Fibroblast of lung (primary cell): ENCODE measurements at places on chromosomes 12 and 14.

DNA sequence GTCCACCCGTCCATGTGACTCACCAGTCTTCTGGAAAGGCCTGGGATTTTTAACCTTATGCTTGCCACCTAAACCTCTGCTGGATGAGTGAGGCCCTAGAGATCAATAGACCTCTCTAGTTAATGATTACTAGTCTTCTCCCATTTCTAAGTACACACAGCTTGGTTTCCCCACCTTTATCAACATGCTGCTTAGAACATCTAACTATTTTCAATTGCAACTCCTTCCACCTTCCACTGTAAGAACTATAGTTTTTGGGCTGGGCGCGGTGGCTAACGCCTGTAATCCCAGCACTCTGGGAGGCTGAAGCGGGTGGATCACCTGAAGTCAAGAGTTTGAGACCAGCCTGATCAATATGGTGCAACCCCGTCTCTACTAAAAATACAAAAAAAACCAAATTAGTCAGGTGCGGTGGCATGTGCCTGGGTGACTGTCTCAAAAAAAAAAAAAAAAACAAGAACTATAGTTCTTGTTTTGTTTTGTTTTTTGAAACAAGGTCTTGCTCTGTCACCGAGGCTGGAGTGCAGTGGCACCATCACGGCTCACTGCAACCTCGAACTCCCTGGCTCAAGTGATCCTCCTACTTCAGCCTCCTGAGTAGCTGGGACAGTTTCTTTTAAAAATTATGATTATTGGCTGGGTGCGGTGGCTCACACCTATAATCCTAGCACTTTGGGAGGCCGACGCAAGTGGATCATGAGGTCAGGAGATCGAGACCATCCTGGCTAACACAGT, 18.7 kb upstream of the MDM2 start:
- DNase-seq: no peak

- peak; percentile 79 for DNase-seq
Measured at GRCh38 chr12:63967358-63968145, 123.1 kb downstream of the SRGAP1 start.

DNA sequence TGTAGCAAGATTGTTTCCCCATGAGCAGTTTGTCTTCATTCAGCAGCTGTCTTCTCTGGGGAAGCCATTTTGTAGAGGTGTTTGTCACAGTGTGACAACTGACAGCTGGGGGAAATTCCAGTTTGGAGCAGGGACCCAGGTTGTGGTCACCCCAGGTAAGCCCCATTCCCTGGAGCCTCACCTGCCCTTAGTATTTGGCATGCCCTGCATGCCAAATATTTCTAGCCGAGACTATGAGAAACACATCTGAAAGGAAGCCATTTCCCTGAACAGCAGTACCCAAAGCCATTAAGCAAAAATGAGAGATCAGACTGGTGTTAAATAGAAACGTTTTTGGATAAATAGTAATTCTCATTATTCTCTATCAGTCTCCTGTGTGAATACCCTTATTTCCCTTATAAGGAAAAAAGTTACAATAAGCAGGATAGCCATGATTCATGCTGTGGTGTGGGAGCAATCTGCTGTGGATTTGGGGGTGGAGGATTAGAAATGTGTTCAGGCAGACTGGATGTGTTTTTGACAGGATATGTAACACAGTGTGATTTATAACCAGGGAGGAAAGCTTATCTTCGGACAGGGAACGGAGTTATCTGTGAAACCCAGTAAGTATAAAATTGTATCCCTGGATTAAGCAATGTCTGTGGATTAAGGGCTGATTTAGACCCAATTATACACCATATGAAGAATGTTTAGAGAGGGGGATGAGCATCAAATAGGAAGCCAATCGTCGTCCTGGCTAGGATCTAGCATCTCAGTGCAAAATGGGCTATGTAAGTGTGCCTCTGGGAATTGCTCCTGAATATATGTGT, 68.9 kb downstream of the DAD1 start:
- peak; percentile 75 for DNase-seq

DNA sequence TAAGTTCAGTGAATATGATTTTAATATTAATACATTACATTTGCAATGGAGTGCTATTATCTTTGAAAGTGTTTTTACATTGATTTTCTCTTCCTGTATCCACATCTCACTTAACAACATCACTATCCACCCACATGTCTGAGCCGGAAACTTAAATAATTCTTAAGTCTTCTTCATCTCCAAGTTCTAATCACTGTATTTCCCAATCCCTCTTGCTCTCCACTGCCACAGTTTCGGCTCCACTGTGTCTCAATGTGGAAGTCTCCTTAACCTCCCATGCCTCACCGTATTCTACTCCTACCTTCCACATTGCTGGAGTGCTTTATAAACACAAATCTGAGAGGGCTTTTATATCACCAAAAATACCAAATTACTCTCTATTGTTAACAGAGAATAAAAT, 25.3 kb downstream of the RTN1 start:
- DNase-seq: no peak

- peak; percentile 53 for DNase-seq
Measured at GRCh38 chr12:66065150-66065549, 65.4 kb downstream of the LLPH start.

- DNase-seq: no peak
Measured at GRCh38 chr14:104866451-104867370, 1.6 kb downstream of the CEP170B start.

DNA sequence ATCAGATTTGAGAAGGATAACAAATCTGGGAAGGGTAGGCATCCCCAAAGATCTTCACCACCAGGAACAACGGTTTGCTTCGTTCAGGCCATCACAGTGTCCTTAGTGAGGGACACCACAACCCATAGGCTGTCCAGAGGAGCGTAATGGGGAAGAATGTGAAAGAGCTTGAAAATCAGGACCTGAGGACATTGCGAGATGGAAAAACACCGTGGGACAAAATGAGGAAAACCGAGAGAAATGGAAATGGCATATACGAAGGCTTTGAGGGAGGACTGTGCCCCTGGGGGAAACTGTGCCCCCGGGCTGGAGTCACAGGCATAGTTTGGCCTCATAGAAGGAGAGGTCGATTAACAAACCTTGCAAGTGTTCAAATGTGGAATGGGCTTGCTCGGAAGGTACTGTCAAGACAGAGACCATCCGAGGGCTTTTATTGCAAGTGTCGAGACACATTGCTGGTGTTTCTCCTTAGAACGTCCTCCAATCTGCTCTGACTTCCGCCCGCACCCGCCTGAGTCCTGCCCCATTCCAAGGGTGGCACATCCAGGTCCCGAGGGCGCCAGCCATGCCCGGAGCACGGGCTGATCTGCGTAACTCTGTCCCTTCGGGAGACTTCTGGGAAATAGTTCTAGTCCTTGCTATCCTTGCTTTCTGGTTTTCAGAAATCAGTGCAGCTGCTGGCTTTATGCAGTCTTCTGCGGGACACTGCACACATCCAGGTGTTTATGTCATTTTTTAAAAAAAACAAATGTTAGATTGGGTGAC, 885 bp upstream of the PALS1 start:
- no peak for DNase-seq

DNA sequence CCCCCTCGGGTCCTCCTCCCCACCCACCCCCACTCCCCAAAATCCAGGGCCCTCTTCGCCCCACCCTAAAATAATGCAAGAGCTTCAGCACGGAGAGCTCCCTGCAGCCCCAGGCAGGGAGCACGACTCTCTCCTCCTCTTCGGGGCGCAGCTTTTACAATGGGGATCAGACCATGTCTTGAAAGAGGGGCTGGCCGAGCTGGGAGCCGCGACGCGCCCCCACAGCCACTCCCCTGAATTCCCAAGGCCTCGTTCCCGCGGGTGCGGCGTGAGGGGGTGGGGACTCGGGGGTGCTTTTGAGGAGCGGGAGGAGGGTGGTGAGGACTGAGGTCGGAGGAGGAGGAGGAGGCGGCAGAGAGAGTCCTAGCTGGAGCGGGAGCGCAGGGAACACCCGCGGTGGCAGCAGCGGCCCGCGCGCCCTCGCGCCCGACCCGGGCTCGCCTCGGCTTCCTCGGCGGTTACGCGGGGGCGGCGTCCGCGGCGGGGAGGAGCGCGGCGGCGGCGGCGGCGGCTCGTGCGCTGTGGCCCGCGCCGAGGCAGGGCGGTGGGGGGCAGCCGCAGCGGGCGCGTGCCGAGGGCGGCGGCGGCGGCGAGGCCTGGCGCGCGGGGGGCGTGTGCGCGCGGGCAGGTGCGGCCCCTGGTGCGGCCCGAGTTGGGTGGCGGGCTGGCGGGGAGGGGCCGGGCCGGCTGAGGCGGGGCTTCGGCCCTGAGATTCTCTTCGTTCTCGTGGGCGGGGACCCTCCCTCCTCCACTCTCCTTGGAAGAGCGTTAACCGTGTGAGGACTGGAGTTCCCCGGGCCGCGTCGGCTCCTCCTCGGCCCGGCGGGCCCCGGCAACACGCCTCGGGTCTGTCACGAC, at the start of gene ANKS1B:
Gene ANKS1B, minus strand, starts transcription at position 666 of the 858 bp plus-strand sequence. CDS start 699 bp downstream, outside the sequence.
- peak; percentile 66 for DNase-seq

DNA sequence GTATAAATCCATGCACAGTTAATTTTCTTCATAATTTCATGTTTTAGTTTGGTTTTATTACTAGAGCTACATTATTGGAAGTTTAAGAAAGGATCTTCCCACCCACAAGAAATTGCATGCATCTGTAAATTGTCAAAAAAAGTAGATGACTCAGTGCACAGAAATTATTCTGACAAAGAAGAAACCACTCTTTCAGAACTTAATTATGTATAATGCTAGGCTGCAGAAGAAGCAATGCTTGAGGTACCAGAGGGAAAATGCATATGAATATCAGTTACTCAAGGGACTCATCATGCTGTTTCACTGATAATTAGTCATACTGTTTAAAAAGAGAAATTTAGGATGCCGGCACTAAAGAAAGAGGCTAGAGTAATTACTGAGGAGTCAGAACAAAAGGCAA, 147.0 kb downstream of the SLC16A7 start:
- DNase-seq: peak; percentile 55

DNA sequence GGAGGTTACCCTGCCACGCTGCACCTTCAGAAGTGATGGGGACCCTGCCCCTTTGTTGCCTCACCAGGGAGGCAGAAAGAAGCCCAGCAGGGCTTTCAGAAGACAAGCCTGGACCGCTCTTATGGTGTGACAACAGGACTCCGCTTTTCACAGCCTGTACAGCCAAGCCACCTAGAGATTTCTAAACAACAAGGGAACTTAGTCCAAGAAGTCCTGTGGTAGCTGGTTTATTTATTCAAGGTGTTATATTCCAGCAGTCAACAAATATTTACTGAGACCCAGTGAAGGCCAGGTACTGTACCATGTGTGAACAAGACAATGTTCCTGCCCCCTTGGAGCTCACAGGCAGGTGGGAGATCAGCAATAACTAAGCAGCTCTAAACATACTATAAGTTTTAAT, 4.0 kb upstream of the TMEM229B start:
- DNase-seq: no peak

DNA sequence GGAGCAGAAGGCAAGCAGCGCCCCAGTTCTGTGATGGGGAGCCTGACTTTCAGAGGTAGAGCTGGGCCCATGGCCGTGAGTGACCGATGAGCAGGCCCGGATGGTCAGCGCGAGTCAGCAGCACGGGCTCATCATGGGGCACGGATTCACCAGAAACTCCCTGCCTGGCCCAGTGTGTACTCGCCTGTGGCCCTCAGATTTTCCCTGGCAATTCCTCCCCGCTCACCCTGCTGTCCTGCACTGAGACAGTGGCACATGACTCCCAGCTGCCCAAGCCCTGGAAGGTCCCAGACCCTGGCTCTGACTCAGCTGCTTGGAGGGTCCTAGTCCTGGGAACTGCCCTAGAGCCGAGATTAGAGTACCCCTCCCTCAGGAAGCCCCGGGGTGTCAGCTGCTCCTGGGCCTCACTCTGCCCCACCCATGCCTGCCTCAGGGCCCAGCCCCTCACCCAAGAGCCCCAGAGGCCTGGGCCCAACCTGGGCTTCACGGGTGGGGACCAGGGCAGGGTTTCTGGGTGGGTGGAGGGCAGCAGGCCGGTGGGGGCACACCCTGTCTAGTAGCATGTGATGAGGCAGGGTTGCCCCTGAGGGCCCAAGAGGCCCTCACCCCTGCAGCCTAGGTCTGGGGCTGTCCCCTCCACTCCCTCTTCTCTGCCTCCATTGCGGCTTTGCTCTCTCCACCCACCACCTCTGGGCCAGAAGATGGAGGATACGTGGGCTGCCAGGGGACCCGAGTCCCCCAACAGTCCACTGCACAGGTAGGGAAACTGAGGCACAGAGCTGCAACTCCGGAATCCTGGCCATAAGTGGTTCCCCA, 8.4 kb downstream of the TRMT61A start:
- DNase-seq: peak; percentile 40

DNA sequence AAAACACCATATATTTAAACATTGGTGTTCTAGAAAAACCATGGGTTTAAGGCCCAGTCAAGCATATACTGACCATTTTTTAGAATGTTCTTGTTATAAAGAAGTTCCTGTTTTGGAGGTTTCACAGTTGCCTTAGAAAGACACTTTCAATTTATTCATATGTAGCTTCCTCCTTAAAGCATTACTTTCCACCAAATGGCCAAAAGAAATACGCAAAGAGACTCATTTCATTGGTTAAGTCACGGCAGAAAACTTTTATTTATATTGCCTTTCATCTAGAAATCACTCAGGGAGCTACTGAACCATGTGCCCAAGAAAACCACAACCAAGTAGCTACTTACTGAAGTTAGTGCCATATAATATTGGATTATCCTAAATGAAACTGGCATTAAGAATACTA, 40.0 kb downstream of the MYBPC1 start:
- no peak for DNase-seq
